ENCODE measurements at places on chromosomes 11 and 22.

GRCh38 chr11:46422588-46422987 is 31.0 kb upstream of the CHRM4 start:
- no peak for DNase-seq

DNA sequence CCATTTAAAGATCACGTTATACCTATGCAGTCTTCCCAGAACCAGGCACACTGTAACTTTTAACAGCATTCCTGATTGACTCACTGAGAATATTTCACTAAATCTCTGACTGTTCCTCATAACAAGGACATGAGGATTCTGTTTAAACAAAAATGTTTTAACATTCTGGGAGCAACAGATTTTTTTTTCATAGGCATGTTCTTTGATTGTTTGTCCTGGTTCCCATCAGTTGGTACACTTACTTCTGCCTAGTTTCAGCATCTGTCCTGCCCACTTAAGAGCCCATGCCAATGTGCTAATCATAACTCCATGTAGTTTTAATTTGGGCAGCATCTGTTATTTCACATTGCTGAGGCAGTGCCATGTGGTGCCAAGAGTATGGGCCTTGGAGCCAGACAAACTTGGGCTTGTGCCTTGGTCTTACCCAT is 138.5 kb upstream of the CTSC start:
- DNase-seq, result peak; percentile 37

GRCh38 chr11:1854949-1855885 is 2.3 kb downstream of the LSP1 start:
- DNase-seq, result no peak

DNA sequence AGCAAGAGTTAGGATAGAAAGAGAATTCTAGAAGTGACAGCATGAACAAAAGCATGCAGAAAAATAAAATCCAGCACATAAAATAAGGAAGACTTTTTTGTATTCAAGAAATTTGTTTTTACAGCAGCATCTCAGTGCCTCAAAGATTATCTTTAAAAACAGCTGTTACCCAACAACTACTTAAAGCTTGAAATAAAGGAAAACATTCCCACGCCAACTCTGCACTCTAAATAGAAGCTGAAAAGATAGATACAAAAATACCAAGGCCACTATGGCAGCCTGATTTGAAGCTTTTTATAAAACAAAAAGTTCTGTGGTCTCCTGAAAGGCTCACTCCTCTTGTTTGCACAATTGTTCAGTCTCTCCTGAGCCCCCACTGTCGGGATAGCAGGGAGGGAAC is 83.6 kb upstream of the LRRC55 start:
- DNase-seq, result no peak

GRCh38 chr11:92104349-92104748 is 120.3 kb upstream of the FAT3 start:
- no peak for DNase-seq

GRCh38 chr11:112656772-112657428 is 304.3 kb upstream of the NCAM1 start:
- DNase-seq, result peak; percentile 67

- DNase-seq, result no peak
Measured at GRCh38 chr11:117979481-117980211, 6.5 kb upstream of the IL10RA start.

DNA sequence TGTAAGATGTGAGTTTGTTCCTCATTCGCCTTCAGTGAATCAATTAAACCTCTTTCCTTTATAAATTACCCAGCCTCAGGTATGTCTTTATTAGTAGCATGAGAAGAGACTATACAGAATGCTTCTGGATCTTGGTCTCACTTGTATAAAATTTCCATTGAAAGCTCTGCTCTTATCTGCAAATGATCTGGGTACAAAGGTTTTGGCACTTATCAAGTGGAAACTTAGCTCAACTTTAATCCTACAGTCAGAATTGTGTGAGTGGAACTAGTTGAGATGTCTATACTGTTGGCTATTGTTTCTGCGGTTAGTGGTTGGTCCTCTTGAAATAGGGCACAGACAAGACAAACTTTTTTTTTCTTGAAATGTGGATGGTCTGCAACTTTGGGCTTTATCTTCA is 71.2 kb upstream of the CHORDC1 start:
- no peak for DNase-seq

- no peak for DNase-seq
Measured at GRCh38 chr11:22928207-22928917, 68.1 kb upstream of the CCDC179 start.

- no peak for DNase-seq
Measured at GRCh38 chr11:83035070-83035854, 36.4 kb downstream of the RAB30 start.

- peak; percentile 54 for DNase-seq
Measured at GRCh38 chr22:38927033-38927781, 30.2 kb upstream of the APOBEC3A start.

DNA sequence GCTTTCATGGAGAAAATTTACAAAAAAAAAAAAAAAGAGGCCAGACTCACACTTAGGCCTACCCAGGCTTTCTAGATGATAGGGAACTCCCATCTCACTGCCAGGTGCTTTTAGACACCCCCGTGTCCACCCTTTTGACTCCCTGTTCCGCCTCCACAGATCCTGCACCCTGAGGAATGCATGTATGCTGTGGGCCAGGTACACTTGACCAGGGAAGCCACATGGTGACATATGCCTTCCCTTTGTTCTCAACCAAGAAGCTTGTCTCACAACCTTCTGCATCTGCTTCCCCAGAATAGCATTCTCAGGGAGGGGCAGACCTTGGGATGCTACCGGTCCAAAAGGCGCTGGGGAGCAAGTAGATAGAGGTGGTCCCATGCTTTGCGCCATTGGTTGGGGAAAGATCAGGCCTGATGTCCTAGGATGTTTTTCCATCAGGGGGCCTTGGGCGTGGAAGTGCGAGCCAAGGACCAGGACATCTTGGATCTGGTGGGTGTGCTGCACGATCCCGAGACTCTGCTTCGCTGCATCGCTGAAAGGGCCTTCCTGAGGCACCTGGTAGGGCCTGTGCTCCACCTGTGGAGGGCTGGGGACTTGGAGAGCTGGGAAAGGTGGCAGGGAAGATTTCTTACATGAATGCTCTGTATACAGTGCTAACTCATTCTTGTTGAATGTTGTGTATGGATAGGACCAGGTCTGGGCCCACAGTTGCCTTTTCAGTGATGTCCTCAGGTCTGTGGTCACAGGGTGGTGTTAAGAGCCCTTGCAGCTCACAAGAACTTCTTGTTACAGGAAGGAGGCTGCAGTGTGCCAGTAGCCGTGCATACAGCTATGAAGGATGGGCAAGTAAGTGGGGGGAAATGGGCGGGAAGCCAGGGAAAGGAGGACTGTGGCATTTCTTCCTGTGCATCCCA is 7.5 kb downstream of the HMBS start:
- no peak for DNase-seq

GRCh38 chr22:45200860-45201511 is 37.3 kb downstream of the NUP50 start:
- no peak for DNase-seq

DNA sequence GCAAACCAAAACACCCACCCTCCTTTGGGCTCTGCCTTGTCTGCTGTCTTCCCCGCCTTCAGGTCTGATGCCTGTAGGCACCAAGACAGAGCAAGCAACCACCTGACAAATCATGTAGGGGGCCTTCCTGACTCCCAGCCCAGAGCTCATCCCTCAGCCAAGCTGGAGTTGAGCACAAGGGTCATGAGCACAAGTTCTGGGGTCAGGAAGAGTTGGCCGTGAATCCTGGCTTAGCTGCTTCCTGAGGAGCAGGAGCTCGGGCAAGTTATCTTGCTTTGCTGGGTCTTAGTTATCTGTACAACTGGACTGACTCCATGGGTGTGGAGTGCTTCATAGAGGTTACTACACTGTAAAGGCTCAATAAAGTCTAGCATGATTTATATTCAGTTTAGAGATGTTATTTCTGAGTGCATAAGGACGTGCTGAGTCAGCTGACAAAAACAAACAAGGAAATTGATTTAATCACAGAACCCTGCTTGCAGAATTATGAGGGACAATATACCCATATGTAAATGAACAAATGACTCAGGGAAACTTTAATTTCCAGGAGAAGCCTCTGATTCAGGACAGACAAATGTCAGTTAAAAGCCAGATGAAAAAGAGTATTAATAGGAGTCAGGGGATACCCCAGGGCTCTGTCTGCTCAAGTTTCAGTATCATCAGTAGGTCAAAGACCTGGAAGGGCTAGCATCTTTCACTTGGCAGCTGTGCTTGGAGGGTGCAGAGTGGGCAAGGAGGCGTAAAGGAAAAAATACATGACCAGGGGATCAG is 15.0 kb upstream of the APOA1 start:
- DNase-seq, result peak; percentile 90

- peak; percentile 37 for DNase-seq
Measured at GRCh38 chr11:3849297-3849874, 6.1 kb upstream of the STIM1 start.

DNA sequence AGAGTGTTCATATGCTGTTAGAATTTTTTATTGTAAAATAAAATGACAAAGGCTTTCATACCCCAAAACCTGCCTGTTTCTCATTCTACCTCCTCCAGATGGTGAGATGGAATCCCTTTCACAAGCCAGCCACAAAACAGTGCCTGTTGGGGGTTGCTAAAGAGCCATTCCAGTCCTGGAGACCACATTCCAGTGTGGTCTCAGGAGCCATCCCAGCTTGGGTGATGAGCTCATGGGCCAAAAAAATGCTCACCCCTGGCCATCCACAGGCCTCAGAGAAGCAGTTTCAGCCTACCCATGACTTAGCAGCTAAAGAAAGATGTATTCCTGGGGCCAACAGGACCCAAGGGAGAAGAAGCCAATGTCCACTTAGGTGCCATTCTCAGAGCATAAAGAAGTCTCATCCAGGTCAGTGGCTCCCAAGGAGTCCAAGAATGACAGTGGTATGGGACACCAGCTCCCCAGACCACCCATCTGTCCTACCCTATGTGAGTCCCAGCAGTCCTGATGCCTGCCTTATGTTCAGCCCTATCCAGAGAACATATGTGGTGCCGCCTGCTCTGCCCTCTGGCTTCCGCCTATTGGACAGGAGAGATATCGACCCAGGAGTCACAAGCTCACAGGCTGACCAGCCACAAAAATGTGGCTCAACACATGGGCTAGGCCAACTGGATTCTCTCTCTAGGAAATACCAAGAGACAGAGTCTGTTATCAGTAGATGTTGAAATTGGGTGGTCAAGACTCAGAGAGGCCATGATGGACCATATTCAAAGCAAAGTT is 26.4 kb downstream of the C11orf91 start:
- DNase-seq, result peak; percentile 57

- DNase-seq, result no peak
Measured at GRCh38 chr22:49305214-49305965, 522.3 kb downstream of the BRD1 start.

GRCh38 chr11:100647861-100648260 is 39.2 kb upstream of the ARHGAP42 start:
- DNase-seq, result no peak

GRCh38 chr11:67416416-67417335 is 1.2 kb downstream of the CARNS1 start:
- DNase-seq, result no peak

DNA sequence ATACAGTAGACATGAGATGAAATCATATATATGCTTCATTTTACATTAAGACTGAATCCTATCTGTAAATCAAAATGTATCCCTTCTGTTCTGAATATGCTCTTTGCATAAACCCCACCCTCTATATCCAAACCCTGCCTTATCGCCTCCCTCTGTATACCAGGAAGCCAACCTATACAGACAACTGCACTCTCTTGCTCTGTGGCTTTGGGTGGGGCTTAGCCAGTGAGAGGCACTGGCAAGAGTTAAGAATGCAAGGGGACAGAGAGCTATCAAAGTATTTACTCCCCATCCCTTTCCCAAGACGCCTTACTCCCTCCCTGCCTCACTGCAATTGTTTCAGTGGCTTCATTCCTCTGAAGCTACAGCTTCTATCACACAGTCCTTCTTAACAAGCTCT is 309.8 kb downstream of the TTC28 start:
- no peak for DNase-seq

GRCh38 chr22:31127181-31127772 is 4.5 kb downstream of the INPP5J start:
- no peak for DNase-seq

- DNase-seq, result no peak
Measured at GRCh38 chr11:46846510-46846830, 390 bp upstream of the CKAP5 start.

DNA sequence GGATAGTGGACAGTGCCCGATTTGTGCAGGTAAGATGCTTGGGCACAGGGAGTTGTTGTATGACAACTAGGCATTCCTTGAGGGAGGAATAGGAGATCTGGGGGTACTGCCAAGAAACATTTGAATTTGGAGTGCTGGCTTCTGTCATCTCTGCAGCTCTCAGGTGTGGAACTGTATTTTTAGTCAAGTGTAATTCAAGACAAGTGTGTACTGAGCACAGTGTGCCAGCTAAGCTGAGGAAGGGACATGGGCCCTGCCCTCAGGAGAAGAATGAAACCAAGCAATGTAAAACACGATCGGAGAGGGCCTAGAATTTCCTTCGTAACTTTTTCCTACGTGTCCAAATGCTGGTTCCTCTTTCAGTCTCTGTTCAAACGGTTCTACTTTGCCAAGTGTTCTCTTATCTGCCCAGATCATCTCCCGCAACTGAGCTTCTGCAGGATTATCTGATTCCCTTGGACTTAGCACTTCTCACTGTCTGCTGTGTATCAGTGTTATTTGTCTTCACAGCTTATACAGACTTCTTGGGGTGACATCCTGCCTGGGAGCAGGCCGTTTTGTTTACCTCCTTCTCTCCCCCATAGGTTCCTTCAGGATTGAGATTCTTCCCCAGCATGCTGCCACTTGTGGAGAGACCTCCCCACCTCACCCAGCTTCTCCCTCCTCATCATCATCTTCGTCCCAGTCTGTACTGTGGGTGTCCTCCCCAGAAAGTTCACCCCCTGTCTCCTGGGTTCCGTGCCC is 27.6 kb downstream of the ART5 start:
- no peak for DNase-seq

DNA sequence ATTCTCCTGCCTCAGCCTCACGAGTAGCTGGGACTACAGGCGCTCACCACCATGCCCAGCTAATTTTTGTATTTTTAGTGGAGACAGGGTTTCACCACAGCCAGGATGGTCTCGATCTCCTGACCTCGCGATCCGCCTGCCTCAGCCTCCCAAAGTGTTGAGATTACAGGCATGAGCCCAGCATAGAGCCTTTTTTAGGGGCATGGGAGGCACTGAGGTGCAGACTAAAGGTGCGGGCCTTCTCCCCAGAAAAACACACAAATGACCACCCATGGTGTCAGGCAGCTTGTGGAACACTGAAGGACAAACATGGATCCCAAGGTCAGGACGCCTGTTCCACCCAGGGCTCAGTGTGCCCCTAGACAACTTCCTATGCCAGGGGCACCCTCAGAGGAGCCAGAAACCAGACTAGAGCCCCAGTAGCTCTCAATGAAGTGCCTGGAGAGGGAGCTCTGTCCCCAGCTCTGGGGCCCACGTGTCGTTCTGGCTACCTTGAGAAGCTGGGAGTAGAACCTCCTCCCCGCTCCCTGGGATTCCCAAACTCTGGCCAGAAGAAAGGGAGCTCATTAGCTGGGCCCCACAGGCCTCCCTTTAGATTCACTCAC is 21.2 kb upstream of the CD5 start:
- DNase-seq, result no peak

Measured in HFFc6 (cell line).